ENCODE measurements at places on chromosomes 7 and 10. TPM values are rescaled to one million over a fixed set of nuclear protein-coding genes. Genes with fewer than 3 reads are reported as not detected.

WNT8B gene
- total RNA-seq: not detected

RBP3 gene
- total RNA-seq: not detected

SORCS1 gene
- not detected for total RNA-seq

GRCh38 chr7:116499168-116500077 lies at the start of gene CAV2:
Gene CAV2, plus strand, starts transcription at chr7:116499738. Its CDS starts 44 bp downstream, at chr7:116499782.
- no peak for DNase-seq

- no peak for DNase-seq
These were observed 1.0 kb upstream of the CBLL1 start for GRCh38 chr7:107742678-107743566.

- DNase-seq: no peak
These were observed 6.3 kb upstream of the CTBP2 start for GRCh38 chr10:125166658-125167057.

- no peak for DNase-seq
These were observed 89.9 kb downstream of the REEP3 start for GRCh38 chr10:63611078-63611477.

Data from CD8-positive, alpha-beta memory T cell (primary cell).